ENCODE measurements at places on chromosomes 3 and 15. TPM values are rescaled to one million over a fixed set of nuclear protein-coding genes. Genes with fewer than 3 reads are reported as not detected.

- no peak for DNase-seq
These were observed 31.4 kb upstream of the CACNA2D2 start for GRCh38 chr3:50534681-50535330.

DNA sequence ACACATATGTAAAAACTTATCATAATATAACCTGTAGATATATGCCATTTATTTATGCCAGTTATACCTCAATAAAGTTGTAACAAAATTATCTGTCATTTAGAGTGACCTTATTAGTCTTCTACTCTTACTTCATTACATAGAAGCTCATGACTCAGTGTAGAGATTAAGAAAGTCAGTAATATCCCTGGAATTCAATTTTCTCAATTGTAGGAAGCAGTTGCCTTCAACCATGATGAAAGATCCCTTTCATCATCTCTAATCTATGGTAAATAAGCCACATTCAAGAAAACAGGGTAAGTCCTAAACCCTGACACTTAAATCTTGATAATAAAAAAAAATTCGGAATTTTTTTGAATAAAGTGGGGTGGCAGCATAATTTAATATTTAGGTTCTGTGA lies 216.5 kb upstream of the PEX5L start:
- DNase-seq, result no peak

GRCh38 chr3:12196684-12197083 lies 38.0 kb upstream of the TIMP4 start:
- DNase-seq, result no peak

- no peak for DNase-seq
These were observed 29.5 kb downstream of the GALNT15 start for GRCh38 chr3:16203671-16204629.

DNA sequence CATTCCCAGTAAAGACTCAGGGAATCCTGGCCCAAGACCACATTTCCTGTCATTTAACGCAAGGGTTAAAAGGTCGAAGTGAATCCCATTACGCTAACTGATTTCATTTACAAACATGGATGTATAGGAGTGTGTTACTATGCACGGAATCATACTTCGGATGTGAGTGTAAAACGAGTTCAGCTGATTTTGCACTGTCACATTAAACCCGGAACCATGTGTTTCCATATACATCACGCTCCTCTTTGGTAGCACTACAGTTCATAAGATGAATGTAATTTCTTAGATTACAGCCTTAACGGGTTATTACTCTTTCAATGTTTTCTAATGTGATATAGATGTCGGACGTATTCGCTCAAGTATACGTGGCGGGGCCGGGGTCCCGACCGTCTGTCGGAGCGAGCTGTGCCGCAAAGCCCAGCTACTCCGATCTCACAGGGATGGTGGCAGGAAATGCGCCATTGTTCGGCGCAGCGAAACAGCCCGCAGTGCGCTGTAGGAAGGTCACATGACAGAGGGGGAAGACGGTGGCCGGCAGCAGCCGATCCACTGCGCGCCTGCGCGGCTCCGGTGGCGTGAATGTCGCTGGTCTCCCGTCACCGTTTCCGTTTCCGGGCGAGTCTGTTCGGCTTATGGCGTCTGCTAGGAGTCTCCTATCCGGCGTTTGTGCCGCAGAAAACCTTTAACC lies 97.3 kb downstream of the NPAP1 start:
- DNase-seq, result no peak

CFAP91 gene
- 1.3 TPM for total RNA-seq

BHLHE40 gene
- 91.3 TPM for total RNA-seq

DNA sequence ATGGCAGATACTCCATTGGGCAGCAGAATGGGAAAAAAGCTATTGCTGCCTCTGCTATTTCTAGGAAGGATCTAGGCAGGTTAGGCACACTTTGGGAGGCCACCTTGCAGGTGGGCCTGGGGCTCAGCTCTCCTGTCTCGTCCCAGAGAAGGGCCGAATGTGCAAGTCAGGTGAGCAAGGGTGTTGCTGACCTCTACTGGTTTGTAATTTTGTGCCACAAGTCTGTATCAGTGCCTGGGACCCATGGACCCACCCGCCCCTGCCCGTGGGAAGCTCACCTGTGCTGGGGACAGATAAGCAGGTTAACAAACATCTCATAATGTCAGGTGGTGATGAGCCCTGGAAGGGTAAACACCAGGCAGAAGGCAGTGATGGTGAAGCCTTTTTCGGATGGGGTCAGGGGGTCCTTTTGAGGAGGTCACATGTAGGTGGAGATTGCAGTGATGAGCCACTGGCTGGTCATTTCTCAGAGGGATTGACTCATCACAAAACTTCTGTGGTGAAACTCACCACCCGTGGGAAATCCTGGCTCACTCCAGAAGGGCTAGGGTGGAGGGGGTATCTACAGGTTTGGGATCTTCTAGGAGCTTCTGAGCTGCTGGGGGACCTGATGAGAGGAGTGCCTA lies 161.3 kb downstream of the KLF13 start:
- DNase-seq, result peak; percentile 61

DNA sequence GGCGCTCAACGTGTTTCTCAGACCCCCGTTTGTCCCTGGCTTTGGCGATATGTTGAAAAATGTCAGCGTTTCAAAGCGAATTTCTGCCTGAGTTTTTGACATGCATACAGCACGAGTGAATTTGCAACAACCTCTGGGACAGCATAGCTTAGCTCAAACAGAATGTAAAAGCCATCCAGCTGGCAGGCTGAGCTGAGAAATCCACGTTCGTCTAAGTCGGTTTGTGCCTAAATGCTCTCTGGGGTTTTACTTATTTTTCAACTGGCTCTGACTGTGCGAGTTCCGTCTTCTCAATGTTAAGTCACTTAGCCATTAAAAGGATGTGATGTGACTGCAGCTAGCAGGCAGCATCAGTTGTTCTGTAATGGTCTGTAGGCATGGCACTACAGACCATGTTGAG lies 243.5 kb upstream of the SLCO3A1 start:
- DNase-seq, result no peak
